MG63 (cell line): ENCODE measurements at places on chromosomes 1 and 21.

DNA sequence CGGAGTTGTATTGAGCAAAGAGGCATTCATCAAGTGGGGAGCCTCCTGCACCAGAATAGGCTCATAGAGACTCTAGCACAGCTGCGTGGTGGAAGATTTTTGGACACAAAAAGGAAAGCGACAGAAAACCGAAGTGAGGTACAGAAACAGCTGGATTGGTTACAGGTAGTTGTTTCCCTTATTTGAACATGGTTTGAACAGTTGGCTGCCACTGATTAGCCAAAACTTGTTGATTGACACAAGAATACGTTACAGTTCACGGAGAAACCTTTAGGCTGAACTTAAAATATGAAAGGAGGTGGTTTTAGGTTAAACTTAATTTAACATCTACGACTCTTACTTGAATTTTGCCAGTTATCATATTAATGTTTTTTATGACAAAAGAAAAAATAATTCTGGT is 89.1 kb downstream of the ZNF326 start:
- no peak for DNase-seq

GRCh38 chr1:43279161-43279560 is 6.2 kb downstream of the C1orf210 start:
- DNase-seq: no peak

DNA sequence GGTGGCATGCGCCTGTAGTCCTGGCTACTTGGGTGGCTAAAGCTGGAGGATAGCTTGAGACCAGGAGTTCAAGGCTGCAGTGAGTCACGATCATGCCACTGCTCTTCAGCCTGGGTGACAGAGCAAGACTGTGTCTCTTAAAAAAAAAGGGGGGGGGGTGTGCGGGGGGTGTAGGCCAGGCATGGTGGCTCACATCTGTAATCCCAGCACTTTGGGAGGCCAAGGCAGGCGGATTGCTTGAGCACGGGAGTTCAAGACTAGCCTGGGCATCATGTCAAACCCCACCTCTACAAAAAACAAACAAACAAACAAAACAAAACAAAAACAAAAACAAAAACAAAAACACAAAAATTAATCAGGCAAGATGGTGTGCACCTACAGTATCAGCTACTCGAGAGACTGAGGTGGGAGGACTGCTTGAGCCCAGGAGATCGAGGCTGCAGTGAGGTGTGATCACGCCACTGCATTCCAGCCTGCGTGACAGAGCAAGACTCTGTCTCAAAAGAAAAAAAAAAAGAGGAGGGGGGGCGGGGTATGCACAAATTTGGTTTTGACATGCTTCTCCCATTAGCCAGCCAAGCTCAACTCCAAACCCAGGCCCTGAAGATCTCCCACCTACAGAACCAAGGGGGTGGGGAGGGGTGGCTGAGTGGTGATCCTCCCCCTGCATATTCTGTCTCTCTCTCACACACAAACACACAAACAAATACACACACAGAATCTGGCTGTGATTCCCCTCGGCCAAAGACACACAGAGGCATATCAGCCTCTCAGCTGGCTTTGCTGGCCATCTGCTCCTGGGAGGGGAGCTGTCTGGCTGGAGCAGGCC is 3.1 kb downstream of the PTAFR start:
- no peak for DNase-seq

DNA sequence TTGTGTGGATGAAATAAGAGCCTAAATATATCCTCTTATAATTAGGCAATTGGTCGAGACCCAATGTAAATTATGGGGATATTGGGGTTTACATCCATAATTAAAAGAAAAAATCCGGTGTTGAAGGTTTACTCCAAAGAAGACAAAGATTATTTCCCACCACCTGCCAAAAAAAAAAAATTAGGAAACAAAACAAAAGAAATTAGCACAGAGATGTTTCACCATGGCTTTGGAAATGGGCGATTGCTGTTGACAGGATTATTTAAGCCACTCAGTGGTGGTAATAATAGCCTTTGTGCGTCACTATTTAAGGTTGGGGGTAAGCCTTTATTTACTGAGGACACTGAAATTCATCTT is 585 bp upstream of the GLRX2 start:
- DNase-seq: no peak

DNA sequence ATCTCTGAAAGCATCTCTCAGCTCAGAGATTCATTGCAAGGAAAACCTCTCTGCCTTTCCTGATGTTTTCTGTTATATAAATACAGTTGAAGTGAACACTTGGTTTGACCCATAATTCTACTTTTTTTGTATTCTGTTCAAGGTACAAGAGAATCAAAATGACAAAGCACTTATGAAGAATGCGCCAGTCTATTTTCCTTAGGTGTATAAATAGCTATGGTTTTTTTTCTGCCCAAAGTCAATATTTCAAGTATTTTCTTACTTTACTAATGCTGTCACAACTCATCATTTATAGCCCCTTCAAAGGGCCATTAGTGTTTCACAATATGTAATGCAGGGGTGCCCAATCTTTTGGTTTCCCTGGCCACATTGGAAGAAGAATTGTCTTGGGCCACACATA is 142.5 kb upstream of the C1orf105 start:
- DNase-seq: no peak

GRCh38 chr1:93662481-93663207 is 19.0 kb downstream of the BCAR3 start:
- DNase-seq: no peak

DNA sequence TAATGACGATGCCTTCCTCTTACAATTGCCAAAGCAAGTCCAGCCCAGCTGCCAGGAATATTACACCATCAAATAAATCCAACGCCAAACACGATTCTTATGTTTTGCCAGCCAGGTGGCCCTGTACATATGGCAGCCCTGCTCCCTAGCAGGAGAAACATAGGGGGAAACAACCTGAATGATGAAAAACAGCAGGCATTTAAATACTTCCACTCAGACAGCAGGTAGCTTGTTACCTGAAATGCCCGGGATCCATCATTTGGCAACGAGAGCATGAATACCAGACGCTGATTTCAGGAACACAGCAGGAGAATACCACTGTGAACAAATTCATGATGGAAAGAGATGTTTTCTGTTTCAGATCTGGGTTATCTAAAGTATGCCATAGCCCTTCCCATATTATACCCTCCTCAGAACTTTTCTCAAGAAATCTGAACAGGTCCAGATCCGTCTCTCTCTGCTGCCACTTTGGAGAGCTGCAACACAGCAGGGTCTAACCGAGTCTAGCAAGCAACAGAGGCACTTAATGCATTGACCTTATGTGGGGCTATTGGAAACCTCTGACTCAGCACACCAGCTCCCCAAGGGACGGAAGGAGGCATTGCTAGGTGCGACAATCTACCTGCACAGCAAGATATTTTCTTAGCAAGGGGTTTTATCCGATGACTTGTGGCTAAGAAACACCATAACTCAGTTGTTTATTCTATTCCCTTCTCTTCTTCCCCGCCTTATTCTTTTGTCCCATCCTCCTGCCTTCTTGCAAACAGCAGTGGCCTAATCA is 166.3 kb downstream of the BARHL2 start:
- no peak for DNase-seq

GRCh38 chr1:236103646-236104218 is 38.6 kb upstream of the GPR137B start:
- DNase-seq: no peak

GRCh38 chr1:236398538-236398937 is 4.5 kb downstream of the EDARADD start:
- DNase-seq: no peak

GRCh38 chr1:246477634-246478033 is 29.4 kb downstream of the SMYD3 start:
- no peak for DNase-seq

- no peak for DNase-seq
These were observed 571.2 kb upstream of the USP24 start for GRCh38 chr1:55786396-55786795.
